Activated T-cell treated with anti-CD3 and anti-CD28 coated beads, Interleukin-2, amount 50 U/mL, for 4 hours (primary cell): ENCODE measurements at places on chromosomes 5 and 9.

DNA sequence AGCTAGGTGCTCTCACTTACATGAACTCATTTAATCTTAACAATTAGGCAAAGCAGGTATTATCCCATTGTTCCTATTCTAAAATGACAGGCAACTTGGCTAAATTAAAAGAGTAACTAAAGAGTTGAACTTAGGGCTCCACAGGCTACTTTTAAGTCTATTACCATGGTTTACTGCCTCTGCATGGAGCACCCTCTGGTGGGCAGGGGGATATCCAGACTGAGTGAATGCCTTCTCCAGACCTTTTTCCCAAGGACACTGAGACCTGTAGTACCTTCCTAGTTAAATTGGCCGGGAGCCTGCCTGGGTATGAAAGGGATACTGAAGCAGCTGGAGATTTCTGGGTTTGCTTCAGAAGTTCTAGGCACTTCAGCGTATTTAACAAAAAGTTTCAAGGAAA, 238.1 kb downstream of the ELAVL2 start:
- DNase-seq: no peak

GRCh38 chr5:56631719-56632118, 183.6 kb upstream of the MAP3K1 start:
- DNase-seq: no peak

DNA sequence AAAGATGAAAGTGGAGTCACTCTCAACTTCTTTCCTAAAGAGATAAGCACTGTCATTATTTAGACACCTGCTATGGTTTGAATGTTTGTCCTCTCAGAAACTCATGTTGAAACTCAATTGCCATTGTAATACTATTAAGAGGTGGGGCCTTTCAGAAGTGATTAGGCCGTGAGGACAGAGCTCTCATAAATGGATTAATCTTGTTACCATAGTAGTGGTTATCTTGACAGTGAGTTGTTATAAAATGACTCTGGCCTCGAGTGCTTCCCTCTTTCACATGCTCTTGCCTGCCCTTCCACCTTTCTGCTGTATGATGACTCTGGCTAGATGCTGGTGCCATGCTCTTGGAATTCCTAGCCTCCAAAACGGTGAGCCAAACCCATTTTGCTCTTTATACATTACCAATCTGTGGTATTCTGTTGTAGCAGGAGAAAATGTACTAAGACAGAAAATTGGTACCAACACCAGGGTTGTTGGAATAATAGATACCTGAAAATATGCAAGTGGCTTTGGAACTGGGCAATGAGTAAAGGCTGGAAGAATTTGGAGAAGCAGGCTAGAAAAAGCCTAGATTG, 38.0 kb downstream of the GDA start:
- no peak for DNase-seq

GRCh38 chr9:111926421-111926875, 29.8 kb downstream of the UGCG start:
- peak; percentile 41 for DNase-seq

- DNase-seq: no peak
Measured at GRCh38 chr9:19924080-19924479, 135.2 kb upstream of the SLC24A2 start.

GRCh38 chr9:97571664-97572063, 61.5 kb downstream of the TSTD2 start:
- DNase-seq: no peak

DNA sequence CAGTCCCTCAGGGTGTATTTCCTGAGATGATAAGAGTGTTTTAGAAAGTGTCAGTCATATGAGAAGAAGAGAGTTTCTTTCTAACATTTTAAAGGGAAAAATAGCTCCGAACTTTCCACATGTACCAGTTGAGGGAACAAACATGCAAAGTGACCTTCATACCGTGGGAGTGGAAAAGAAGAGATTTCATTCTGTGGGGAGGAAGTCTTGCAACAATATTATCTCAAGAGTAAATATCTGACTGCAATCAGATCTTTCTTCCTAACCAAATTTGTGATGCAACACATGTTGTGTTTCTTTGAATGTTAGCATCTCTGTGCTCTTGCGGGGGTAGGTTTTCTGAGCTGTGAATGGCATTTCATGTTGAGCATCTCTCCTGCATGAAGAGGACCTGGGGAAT, 30.6 kb downstream of the ANKRD55 start:
- no peak for DNase-seq

DNA sequence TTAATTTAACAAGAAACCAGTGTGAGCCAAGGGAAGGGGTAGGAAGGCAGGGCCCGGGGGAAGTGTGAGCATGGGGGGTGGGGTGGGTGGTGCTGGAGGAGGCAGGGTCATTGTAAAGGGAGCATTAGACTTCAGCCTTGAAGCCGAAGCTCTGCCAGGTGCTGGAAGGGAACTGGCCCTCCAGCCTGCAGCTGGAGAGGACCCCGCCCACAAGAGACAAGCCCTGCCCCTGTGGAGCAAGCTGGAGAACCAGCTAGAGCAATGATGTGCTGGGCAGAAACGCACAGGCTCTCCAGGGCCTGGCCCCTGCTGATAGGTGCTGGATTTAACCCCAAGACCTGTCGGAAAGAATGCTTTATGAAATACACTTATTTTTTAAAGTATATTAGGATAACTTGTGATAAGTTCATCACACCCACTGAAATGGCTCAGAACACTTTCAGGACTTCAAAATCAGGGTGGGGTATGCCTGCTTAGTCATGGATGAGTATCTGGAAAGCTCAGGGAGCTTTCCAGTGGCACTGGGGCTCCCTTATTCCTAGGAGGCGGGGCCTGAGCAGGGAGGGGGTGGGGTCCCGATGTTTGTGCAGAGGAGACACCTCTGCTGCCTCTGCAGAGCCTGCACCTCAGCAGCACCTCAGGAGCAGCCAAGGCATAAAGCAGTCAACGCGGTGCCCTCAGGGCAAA, 27.1 kb downstream of the UBE2QL1 start:
- DNase-seq: no peak

DNA sequence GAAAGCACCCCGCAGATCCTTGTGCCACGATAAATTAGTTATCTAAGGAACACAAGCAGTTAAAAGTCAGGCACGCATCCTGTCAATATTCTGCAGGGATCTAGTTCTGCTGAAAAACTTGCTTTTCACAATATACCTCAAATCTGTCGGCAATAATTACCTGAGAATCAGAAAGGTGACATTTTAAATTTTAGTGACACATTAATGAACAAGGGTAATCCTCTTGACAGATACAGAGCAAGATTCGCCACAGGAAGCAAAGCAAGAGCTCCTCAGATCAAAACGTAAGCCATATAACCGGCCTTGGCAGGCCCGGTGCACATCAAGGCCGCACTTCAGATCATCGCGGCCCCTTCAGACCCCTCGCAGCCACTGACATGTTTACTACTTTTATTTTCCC, 185.7 kb downstream of the ATPSCKMT start:
- no peak for DNase-seq

DNA sequence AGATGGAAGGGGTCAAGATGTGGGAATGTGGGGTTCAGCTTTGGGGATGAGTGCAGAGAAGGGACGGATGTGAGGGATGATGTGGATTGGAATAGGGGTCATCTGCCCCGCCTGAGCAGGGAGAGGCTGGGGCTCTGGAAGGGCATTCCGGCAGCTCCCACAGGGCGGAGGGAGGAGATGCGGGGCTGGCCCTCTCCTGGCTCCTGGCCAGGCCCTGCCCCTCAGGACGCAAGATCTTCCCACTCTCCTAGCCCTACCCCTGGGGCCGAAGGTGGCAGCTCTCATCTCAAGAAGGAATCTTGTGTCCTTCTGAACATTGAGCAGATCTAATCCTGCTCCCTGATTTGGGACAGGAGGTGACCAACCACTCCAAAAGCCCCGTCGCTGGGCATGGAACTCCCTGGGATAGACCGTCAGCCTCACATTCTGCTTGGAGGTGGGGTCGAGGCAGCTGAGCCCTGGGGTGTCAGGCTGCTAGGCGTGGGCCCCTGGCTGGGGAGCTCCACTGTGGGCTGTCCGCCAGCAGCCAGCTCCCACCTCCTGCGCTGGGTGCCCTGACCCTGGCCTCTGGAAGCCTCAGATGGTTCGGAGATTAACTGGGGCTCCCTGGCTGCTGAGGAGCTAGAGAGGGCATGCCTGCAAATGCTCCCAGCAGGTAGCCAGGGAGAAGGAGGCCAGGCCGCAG, 125.2 kb downstream of the ZNF354C start:
- DNase-seq: no peak
